ENCODE measurements at places on chromosomes 1 and 21.

DNA sequence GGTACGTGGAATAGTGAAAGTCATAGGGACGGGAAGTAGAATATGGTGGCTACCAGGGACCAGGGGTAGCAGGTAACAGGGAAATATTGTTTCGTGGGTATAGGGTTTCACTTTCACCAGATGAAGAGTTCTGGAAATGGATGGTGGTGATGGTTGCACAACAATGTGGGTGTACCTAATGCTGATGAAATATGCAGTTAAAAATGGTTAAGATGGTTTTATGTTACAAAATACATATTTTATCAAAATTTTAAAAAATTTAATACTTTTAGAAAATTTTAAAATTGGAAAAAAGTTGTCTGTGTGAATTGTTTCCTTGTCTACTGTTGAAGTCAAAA, 55.5 kb upstream of the TLR5 start:
- no peak for DNase-seq

DNA sequence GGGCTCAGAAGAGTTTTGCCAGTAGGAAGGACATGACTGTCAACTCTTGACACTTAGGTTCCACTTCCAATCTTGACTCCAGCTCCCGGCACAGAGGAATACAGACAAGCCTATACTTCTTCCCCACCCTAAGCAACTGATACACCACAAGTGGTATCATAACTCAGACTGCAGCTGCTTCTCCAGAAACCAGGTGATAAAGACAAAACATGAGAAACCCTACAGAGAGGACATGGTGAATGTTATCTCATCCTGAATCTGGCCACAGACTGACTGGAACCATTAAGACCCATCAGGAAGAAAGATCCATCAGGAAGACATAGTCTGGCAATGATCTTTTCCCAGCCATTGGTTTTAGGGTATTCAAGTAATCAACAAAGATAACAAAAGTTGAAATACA, 13.8 kb downstream of the PAXBP1 start:
- DNase-seq: no peak

DNA sequence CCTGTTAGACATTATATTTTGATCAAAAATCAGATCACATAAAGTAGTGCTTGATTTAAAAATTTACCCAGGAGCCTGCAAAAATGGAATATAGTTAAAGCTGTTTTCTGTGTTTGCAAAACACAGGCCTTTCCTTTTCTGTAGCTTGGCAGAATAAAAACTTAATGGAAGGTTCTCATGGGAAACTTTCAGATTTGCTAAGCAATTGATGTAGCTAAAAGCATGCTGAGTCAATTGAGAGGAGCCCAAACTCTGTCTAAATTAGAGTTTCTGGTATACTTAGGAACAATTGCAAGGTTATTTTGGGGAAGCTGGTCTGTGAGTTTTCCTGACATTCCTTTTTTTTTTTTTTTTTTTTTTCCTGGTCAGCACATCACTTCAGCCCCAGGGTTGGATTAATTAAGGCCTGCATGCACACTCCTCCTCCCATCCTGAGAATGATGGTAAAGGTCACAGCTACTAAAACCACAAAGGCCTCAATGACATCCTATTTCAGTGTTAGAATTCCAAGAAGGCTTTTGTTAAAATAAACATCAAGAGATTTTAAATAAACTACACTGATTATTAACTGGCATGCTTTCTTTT, 608.7 kb downstream of the PLPP3 start:
- no peak for DNase-seq

- no peak for DNase-seq
These were observed 108.2 kb downstream of the CLEC20A start for GRCh38 chr1:178388418-178389145.

DNA sequence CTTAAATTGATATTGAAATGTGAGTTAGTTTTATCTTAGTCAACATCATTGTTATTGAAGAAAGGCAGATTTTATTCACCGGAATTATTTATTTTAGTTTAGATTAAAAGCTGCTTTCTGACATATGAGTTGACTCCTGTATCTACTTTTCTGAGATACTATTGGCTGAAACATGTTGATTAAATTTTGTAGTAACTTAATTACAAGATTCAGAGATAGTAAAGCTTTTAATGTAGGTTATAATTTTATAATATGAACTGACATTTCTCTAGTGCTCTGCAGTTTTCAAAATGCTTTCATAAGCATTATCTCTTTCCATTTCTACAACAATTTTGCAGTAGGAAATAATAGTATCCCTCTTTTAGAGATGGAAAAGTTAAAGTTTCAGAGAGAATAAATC, 616.0 kb downstream of the USP25 start:
- no peak for DNase-seq

DNA sequence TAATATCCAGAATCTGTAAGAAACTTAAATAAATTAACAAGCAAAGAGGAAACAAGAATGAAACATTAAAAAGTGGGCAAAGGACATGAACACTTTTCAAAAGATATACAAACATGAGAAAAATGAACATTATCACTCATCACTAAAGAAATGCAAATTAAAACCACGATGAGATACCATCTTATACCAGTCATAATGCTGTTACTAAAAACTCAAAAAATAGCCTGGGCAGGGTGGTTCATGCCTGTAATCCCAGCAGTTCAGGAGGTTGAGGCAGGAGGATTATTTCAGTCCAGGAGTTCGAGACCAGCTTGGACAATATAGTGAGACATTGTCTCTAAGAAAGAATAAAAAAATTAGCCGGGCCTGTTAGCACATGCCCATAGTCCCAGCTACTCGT, 6.1 kb downstream of the ZNF124 start:
- DNase-seq: no peak

GRCh38 chr1:22216210-22216883, 73.5 kb upstream of the WNT4 start:
- DNase-seq: no peak

Measured in activated CD4-positive, alpha-beta T cell treated with anti-CD3 and anti-CD28 coated beads, Interleukin-2, Interleukin-6, amounts not matched to agents 100 ng/mL and 50 ng/mL, durations not matched to agents 16 hours and 8 hours (primary cell).